ENCODE measurements at places on chromosomes 7 and 10.

DNA sequence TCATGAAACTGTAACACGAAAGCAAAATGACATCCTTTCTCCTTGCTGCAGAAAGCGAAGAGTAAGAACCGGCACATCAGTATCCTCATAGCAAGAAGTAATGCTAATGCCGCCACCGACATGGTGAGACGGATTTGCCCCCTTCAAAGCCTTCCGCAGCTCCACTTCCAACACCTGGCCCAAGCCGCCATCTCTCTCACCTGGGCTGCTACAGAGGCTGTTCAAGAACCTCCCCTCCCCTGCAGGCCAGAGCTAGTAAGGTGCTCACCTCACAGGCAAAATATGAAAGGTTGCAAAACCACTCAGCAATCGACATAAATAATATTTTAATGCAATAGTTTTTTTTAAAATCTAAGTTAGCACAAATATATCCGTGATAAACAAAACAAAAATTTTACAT is 123.9 kb upstream of the FRMD4A start:
- no peaks in the 10 kb centered on the region for H3K36me3 ChIP-seq
- H3K4me1 ChIP-seq = no peaks in the 10 kb centered on the region
- DNase-seq = no peak

GRCh38 chr10:49735161-49735560 is 27.0 kb downstream of the OGDHL start:
- no peak for DNase-seq
- H3K4me3 ChIP-seq = no peak overlapping the region

DNA sequence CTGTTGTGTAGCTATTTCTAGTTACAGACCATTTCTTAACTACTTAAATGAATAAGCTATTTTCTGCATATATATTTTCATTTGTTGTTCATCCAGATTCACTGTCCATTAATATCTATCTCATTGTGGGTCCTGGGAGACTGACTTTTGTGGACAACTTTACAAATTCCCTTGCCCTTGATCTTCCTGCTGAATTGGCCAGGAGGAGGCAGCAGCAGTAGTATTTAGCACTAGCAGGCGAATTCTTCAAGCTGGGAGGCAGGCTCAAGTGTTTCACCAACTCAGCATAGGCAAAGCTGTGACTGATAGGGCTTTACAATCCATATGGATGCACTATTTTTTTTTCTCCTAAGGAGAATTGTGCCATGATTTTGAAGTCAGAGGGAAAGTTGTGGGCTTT is 461.0 kb upstream of the NRG3 start:
- H3K36me3 ChIP-seq = no peaks in the 10 kb centered on the region
- peaks cover 12% of the 10 kb centered on the region for H3K27me3 ChIP-seq
- H3K4me1 ChIP-seq = no peaks in the 10 kb centered on the region
- no peak overlapping the region for H3K27ac ChIP-seq
- peak; percentile 35 for DNase-seq

GRCh38 chr10:121428867-121429266 is 169.4 kb downstream of the FGFR2 start:
- no peaks in the 10 kb centered on the region for H3K4me1 ChIP-seq
- no peaks in the 10 kb centered on the region for H3K27me3 ChIP-seq

DNA sequence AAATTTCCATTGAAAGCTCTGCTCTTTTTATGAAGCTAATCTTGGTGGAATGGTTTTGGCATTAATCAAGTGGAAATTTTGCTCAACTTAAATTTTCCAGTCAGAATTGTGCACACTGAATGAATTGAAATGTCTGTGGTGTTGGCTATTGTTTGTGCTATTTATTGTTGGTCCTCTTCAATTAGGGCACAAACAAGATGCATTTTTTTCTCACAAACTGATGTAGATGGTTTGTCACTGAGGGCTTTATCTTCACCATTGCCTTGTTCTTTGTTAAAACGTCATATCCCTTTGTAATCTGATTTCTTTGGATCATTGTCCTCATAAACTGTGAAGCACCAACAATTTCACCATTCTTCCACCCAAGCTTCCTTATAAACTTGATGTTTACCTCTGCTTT is 152.1 kb upstream of the RHOBTB1 start:
- H3K36me3 ChIP-seq = no peaks in the 10 kb centered on the region
- H3K27ac ChIP-seq = no peak overlapping the region
- H3K4me3 ChIP-seq = no peak overlapping the region
- peaks cover 11% of the 10 kb centered on the region for H3K27me3 ChIP-seq
- no peaks in the 10 kb centered on the region for H3K4me1 ChIP-seq
- no peak for DNase-seq

DNA sequence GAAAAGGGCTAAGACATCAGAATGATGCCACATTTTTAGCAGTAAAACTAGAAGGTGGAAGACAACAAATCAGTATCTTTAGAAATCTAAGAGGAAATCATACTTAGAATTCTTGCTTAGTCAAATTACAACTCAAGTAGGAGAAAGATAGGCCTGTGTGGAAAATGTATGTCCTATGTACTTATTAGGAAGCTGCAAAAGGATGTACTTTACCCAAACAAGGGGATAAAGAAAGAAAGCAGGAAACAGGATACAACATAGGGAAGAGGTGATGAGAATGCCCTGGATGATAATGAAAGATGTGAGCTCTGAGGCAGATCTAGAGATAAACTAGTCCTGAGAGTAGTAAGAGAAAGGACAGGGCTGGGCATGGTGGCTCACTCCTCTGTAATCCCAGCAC is 54.9 kb downstream of the RNLS start:
- peaks cover 20% of the 10 kb centered on the region for H3K4me1 ChIP-seq
- no peaks in the 10 kb centered on the region for H3K36me3 ChIP-seq
- no peak for DNase-seq
- H3K4me3 ChIP-seq = no peak overlapping the region
- H3K27me3 ChIP-seq = no peaks in the 10 kb centered on the region

DNA sequence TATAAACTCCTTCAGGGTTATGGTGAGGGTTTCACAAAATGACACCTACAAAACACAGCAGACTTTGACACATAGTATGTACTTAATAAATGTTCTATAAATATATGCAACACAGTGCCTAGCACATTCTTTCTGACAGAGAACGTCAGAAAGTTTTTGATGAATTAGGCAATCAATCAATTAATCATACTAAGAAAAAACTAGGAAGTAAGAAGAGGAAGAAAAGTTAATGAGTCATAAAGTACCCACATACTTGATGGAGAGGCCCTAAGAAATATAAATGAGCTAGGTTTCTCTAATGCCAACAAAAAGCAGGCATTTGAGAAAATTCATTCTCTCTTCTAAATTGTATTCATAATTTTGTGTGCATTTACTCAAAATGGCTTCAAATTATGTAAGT is 192.7 kb upstream of the VWC2 start:
- H3K36me3 ChIP-seq = no peaks in the 10 kb centered on the region
- DNase-seq = no peak
- no peaks in the 10 kb centered on the region for H3K4me1 ChIP-seq
- H3K27ac ChIP-seq = no peak overlapping the region
- H3K27me3 ChIP-seq = peaks cover 33% of the 10 kb centered on the region
- H3K4me3 ChIP-seq = no peak overlapping the region

- H3K36me3 ChIP-seq = peaks cover 48% of the 10 kb centered on the region
- H3K27ac ChIP-seq = peak overlapping the region; percentile 79
- peak; percentile 49 for DNase-seq
- H3K4me1 ChIP-seq = no peaks in the 10 kb centered on the region
Observed at GRCh38 chr7:974172-974571, 1.2 kb downstream of the COX19 start.

- H3K4me1 ChIP-seq = no peaks in the 10 kb centered on the region
- H3K36me3 ChIP-seq = peaks cover 34% of the 10 kb centered on the region
- DNase-seq = no peak
- H3K4me3 ChIP-seq = no peak overlapping the region
- H3K27ac ChIP-seq = no peak overlapping the region
- no peaks in the 10 kb centered on the region for H3K27me3 ChIP-seq
Observed at GRCh38 chr10:127046975-127047877, 142.0 kb downstream of the DOCK1 start.

DNA sequence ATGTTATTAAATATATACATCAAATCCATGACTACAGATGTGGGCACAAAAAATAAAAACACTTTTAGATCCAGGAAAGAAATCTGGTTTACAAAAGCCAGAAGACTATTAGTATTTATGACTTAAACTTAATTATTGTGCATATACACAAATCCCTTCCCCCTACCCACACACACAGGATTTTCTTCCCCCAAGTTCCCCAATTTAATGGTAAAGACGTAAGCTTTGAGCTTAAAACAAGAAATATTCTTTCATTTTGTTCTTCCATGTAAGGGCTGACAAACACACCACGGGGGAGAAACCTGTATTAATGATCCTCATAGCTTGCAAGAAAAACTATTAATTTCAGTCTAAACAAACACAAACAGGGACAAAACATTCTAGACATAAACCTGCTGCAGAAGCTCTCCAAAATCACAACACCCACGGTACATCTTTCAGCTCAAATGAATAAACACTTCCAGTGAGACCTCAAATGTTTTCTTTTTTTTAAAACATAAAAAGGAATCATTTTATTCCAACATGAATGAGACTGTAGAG is 28.5 kb downstream of the OSBPL3 start:
- DNase-seq = no peak
- peaks cover 28% of the 10 kb centered on the region for H3K4me1 ChIP-seq
- no peaks in the 10 kb centered on the region for H3K36me3 ChIP-seq
- no peaks in the 10 kb centered on the region for H3K27me3 ChIP-seq

DNA sequence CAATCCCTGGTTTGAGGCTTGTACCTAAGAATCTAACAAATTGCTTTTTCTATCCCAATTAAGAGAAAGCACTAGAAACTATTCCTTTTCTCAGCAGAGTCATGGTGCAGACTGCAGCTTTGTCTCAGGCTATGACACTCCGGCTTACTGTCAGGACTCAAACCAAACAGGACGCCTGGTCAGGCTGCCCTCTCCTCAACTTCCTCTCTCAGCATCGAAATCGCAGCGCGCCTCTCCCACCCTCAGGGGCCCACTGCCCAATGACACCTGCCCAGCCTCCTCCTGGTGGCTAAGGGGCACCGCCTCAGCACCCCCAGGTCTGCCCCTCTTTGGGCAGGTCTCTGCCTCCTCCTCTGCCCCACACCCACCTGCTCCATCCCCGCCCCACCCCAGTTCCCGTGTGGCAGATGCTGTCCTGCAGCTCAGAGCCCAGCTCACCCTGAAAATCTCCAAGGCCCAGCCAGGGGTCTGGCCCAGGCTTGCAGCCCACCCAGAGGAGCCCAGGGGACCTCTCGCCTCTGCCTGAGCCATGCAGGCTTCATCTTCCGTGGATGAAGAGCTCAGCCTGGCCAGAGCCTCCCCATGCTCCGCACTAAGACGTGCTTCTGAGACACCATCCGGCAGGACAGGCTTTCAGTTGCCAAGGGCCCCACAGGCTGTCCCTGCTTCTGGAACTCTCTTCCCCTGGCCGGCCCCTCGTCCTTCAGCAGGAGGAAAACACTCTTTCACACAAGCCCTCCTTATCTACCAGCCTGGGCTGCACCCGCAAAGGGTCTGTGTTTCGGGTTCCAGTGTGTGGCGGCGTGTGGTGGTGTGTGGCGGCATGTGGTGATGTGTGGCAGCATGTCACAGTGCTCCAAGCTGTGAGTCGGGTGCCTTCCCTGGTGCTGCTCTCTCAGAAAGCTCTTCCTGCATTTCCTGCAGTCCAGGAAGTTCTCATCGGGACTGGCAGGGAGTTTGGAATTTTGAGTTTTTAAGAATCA is 16.4 kb upstream of the PTPRN2 start:
- H3K4me3 ChIP-seq = no peak overlapping the region
- DNase-seq = no peak
- no peaks in the 10 kb centered on the region for H3K4me1 ChIP-seq
- no peak overlapping the region for H3K27ac ChIP-seq
- no peaks in the 10 kb centered on the region for H3K27me3 ChIP-seq
- peaks cover 19% of the 10 kb centered on the region for H3K36me3 ChIP-seq

GRCh38 chr7:91285696-91286355 is 21.6 kb downstream of the FZD1 start:
- H3K27me3 ChIP-seq = no peaks in the 10 kb centered on the region
- H3K4me1 ChIP-seq = peaks cover 6% of the 10 kb centered on the region
- no peak overlapping the region for H3K4me3 ChIP-seq

DNA sequence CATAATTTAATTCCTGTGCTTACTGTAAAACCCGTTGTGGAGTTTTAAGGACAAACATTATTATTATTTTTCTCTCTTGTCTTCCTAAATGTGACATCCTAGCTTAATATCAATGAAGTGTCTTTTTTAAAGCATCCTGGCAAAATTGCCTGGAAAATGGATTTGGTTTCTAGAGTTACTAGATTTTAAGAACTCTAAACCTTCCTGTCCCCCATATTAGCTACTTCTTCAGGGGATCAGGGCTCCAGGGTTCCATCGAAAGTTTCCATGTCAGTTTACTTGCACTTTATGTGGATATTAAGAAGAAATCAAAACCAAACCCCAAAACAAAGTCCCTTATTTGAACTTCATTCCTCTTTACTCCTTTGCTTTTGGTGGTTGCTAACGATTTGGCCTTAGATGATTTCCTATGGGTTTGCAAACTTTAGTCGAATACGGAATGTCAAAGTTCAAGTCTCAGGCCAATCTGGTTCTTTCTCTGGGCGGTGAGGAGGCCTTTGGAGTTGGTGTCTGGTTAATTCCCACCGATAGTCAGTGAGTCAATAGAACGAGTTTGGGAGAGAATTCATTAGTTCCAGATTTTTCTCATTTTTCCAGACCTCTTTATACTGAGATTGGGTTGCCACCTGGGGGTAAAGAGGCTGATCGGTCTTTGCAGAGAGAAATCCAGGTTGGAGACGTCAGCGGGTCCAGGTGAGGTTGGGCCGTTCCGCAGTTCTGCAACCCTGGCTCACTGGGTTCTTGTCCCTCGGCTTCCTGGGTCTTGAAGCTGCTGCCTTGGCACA is 1.1 kb downstream of the CUX1 start:
- no peaks in the 10 kb centered on the region for H3K27me3 ChIP-seq
- H3K4me1 ChIP-seq = peaks cover 23% of the 10 kb centered on the region
- H3K36me3 ChIP-seq = no peaks in the 10 kb centered on the region
- H3K27ac ChIP-seq = no peak overlapping the region
- H3K4me3 ChIP-seq = peak overlapping the region; percentile 78

DNA sequence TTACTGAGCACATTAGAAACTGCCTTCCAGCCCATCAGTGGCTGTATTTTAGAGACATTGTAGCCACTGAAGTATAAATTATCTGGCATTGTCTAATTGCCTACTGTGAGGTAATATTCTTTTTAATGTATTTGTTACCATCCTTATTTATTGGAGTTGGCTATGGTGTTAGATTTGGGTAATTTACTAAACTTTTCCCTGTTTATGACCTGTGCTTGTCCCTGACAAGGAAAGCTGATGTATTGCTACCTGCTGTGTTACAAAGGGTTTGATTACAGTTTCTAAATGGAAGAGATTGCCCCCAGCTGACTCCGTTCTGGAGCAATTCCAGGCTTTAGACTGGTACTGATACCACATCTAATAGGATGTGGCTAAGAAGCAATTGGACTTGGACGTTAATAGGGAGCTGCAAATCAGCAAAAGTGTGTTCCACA is 12.3 kb upstream of the ASCC1 start:
- H3K27ac ChIP-seq = peak overlapping the region; percentile 23
- H3K27me3 ChIP-seq = no peaks in the 10 kb centered on the region
- H3K4me3 ChIP-seq = no peak overlapping the region
- peaks cover 42% of the 10 kb centered on the region for H3K36me3 ChIP-seq
- H3K4me1 ChIP-seq = peaks cover 25% of the 10 kb centered on the region
- DNase-seq = no peak
